ENCODE measurements at places on chromosomes 4 and X.

DNA sequence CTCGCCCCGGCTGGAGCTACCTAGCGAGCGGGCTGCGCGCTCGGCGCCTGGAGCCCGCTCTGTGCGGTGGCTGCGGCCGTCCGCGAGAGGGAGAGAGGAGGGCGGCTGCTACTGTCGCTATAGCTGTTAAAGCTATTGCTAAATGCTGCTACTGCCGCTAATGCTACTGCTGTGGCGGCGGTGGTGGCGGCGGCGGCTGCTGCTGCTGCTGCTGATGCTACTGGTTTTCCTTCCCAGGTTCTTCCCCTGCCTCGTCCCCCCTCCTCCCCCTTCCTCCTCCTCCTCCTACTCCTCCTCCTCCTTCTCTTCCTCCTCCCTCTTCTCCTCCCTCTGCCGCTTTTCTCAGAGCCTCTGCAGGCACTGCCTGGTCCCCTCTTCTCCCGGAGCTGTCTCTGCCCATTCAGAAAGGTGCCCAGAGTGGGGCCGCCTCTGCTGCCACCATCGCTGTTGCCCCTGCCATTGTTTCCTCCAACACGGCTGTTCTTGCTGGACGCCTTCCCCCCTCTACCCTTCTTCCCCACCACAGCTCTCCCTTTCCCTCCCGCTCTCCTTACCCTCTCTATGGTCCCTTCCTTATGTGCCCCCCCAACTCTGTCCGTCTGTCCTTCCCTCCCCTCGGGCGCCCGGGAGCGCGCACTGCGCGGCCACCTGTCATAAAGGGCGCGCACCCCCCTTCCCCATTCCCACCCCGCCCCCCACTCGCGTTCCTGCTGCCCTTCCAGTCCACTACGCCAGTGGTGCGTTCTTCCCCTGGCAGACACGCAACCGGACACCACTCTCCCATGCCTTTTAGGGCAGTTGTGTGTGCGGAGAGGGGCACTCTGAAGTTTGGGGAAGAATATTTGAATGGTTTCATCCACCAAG lies at the start of gene NEXMIF:
NEXMIF (minus strand) TSS at position 228 of the 864 bp plus-strand sequence.
- DNase-seq = no peak

- no peak for DNase-seq
Observed at GRCh38 chr4:119068529-119068962, 67.1 kb upstream of the MYOZ2 start.

GRCh38 chrX:39309018-39309635 lies 507.9 kb downstream of the MID1IP1 start:
- peak; percentile 65 for DNase-seq

GRCh38 chrX:29545878-29546277 lies 669.5 kb upstream of the MAGEB2 start:
- no peak for DNase-seq

DNA sequence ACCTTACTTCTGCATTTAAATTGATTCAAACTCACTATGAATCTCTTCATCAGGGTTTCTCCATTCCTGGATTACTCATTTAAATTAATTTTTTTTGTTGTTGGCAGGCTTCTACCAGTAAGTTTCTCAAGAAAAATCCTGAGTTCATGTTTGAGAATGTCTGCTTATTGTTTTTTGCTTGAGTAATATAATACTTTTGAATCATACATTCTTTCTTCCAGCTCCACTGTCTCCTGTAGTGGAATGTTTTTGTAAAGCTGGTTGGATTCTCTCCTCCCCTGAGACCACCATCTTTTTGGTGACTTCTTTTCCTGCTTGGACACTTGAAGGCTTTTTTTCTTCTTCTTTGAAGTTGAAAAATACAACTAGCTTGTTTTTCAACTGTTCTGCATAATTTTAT lies 4.3 kb upstream of the MID1IP1 start:
- DNase-seq = no peak

GRCh38 chr4:149296503-149296902 lies 519.1 kb downstream of the IQCM start:
- DNase-seq = no peak

- no peak for DNase-seq
Observed at GRCh38 chrX:49958727-49959485, 36.5 kb downstream of the CLCN5 start.

GRCh38 chr4:122665161-122665929 lies 44.5 kb upstream of the IL21 start:
- DNase-seq = no peak

DNA sequence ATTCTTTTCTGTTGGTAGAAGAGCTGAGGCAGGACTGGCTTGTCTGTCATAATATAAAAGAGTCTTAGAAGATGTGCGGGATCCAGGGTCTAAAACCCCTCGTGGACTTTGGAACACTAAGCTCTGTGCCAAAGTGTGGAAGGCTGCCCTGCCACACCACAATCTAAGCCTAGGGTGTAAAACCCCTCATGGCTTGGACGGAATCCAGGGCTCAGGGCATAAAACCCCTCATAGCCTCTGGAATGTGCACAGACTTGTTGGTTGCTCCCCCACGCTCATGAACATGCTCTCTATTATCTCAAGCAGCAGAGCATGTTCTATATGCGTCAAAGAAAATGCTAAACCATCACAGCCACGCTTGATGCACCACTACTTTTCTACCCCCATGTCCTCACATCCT lies 483.6 kb downstream of the GABRG1 start:
- DNase-seq = no peak

- DNase-seq = no peak
Observed at GRCh38 chrX:119648421-119648775, 42.2 kb upstream of the NKRF start.

DNA sequence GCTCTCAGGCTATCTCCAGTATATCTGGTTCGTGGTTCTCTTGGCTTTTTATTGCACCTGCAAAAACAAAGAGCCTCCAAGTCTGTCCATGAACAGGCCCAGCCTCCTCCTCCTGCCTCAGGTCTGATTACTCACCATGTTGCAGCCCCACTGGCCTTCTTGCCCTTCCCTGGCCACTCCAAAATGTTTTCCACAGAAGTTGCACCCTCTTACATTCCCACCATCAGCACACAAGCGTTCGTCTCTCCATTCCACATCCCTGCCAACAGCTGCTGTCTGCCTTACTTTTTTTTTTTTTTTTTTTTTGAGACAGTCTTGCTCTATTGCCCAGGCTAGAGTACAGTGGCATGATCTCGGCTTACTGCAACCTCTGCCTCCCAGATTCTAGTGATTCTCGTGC lies 86.7 kb downstream of the RFC1 start:
- no peak for DNase-seq

- no peak for DNase-seq
Observed at GRCh38 chrX:131187206-131187605, 101.9 kb downstream of the IGSF1 start.

- DNase-seq = no peak
Observed at GRCh38 chrX:83845397-83845796, 15.5 kb upstream of the CYLC1 start.

DNA sequence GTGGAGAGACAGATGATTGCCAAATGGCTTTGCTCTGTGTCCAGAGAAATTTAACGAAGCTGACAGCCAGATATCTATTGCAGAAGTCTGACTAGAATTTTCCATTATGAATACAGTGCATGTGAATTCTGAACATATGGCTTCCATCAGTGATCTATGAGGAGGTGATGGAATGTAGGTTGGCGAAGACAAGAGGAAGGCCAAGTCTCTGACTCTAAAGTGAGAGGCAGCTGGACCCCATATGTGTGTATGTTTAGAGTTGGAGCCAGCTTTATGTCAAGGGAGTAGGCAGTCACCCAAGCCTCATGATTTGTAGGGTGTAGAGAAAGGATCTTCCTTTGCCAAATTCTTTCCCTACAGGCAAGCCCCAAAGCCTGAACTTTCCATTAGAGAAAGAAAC lies 76.2 kb upstream of the TEX13D start:
- DNase-seq = no peak

DNA sequence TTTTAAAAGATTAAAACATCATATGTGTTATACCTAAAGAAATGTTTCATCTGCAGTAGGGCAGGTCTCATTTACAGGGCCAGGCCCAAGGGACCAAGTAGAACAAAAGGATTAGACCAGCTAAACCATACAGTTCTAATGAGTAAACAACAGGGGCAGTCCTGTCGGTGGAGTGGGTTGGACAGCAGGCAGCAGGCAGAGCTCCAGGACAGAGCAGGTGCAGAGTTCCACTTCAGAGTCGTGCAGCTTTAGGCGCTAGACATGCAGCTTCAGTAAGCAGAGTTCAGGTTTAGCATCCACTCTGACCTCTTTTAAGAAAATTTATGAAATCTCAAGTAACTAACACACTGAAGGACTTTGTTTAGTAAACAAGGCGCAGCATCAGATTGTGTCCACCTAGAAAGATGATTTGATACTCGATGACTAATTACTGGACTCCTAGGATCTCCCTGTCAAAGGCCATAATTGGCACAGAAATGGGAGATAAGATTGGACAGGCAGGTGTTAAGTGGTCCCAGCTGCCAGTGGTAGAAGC lies 487.7 kb upstream of the INTU start:
- DNase-seq = no peak

GRCh38 chr4:8912506-8912905 lies 40.9 kb upstream of the HMX1 start:
- peak; percentile 4 for DNase-seq

DNA sequence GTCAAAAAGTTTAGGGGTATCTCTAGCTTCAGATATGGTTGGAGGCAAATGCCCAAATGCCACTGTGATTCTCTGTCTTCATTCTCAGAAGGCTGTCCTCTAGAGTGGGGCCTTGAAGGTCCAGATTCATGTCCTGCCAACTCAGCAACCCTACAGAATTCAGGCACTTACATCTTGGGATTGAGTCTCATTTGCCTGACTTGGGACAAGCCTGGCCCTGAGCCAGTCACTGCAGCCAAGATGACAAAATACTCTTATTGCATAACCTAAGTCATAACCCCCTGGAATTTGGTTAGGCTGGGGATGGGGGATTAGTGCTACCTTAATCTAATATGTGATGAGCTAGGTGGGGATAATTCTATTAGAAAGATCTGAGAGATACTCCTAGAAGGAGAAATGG lies 100.5 kb downstream of the AREG start:
- no peak for DNase-seq

- DNase-seq = no peak
Observed at GRCh38 chrX:134469486-134469885, 9.5 kb downstream of the HPRT1 start.

DNA sequence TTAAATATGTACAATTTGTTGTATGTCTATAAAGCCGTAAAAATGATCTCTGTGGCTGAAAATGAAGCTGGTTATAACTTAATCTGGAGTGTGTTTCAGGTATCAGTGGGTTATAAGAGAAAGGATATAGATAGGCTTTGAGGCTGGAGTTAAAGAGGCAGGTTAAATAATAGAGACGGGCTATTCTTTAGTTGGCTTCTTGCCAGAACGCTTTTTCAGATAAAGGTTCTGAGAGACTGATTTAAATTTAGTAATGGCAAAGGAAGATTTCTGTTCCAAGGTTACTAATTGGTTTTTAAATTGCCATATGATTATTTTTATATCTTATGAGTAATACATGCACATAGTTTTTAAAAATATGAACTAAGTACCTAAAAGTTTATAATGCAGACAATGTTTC lies 117.4 kb downstream of the AWAT2 start:
- DNase-seq = no peak

GRCh38 chr4:108333353-108333942 lies 164.7 kb upstream of the LEF1 start:
- DNase-seq = no peak

GRCh38 chr4:124691801-124692200 lies 20.7 kb downstream of the ANKRD50 start:
- no peak for DNase-seq

DNA sequence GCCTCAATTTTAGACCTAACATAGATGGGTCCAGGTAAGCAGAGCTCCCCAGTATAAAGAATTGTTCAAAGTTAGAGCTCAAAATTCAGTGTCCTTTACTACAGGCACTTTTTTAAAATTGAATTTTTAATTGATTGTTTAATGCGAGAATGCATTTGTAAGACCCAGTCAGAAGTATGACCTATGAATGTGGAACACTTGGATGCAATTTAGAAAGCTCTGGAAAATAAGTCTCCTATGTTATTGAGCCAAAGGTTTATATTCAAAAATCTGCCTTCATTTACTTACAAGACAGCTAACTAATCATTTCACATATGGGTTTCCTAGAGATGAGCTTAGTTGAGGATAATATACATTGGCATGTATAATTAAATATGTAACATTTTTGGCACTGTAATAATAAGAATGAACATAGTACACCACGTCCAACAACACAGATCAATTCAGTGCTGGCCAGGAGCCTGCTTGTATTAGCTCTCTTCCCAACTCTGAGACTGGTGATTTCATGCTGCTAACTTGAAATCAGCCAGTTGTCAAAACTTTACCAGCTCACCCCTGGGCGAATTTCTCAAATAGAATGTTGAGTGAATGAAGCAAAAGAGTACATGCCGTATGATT lies 197.2 kb upstream of the NPY2R start:
- no peak for DNase-seq

DNA sequence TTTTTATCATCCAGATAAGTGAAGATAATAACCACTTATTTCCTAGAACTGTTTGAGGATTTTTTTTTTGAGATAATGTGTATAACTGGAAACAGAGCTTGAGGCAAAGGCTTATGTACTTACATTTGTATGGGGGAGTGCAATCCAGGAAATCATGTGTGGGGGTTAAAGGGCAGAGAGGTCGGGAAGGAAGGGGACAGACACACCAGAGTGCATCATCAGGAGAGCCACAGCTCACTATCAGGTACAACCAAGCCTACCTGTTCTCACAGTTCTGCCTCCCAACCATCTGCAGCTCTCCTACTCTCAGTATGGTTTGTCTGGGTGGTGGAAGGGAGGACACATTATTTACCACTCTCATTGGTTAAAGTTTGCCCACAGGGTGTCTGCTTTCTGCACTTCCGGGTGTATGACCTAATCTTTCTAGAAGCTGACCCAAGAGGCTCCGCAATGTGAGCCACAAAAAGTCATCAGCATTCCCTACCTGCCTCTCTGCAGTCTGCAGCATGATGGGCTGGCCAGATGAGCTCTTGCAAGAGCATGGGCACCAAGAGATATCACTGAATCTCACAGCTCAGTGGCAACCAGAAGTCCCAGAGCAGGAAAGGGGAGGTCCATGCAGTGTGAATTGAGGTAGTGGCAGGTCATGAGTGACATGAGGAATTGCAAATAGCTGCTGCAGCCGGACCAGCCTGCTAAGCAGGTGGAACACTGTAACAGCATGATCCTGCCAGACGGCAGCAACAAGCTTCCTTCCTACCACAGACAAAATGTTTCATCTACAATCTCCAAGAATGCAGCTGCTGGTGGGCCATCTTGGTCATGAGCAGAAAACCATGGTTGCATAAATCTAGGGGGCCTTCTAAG lies 36.9 kb upstream of the SPRY1 start:
- no peak for DNase-seq

- no peak for DNase-seq
Observed at GRCh38 chr4:121183361-121183760, 19.2 kb upstream of the TNIP3 start.

GRCh38 chrX:16022580-16023200 lies 100.7 kb upstream of the GRPR start:
- no peak for DNase-seq

GRCh38 chrX:3136161-3136961 lies 95.1 kb downstream of the ARSF start:
- DNase-seq = no peak

GRCh38 chr4:188665491-188666457 lies 526.5 kb downstream of the TRIML1 start:
- no peak for DNase-seq

- DNase-seq = no peak
Observed at GRCh38 chr4:184854673-184855072, 28.9 kb upstream of the ACSL1 start.

All from stimulated activated CD4-positive, alpha-beta T cell treated with anti-CD3 and anti-CD28 coated beads, Interleukin-2, amount 100 ng/mL, for 24 hours (primary cell).